ENCODE measurements at places on chromosomes 11 and 22. TPM values are rescaled to one million over a fixed set of nuclear protein-coding genes. Genes with fewer than 3 reads are reported as not detected.

The OR51I1 gene
- total RNA-seq = not detected

The TBX1 gene
- total RNA-seq = 0.09 TPM

The SAA2 gene
- not detected for total RNA-seq

The LRRC75B gene
- 4.7 TPM for total RNA-seq

GRCh38 chr11:83257761-83258168 lies 28.4 kb downstream of the CCDC90B start:
- H3K27me3 ChIP-seq = no peaks in the 10 kb centered on the region
- H3K4me3 ChIP-seq = no peak overlapping the region
- H3K27ac ChIP-seq = no peak overlapping the region
- H3K36me3 ChIP-seq = peaks cover 15% of the 10 kb centered on the region

DNA sequence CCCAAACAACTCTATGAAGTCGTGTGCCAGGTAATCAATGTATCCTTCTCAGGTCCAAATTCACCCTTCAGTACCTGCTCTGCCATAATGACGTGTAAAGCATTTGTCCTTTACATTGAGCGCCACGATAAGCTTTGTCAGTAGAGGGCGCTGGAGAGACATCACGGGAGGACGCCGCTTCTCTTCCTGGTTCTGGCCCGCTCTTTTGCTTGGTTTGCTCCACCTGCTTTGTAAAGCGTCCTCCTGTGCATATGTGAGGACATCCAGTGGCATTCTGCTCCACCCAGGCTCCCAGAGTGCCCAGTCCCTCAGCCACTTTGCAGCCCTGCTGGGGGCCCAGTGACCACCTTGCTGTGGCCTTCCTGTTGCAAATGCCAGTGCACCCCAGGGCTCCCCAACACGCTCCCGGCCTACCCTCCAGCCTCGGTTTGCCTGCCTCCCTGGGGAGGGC lies 61.1 kb downstream of the WT1 start:
- H3K27ac ChIP-seq = no peak overlapping the region
- no peaks in the 10 kb centered on the region for H3K36me3 ChIP-seq

DNA sequence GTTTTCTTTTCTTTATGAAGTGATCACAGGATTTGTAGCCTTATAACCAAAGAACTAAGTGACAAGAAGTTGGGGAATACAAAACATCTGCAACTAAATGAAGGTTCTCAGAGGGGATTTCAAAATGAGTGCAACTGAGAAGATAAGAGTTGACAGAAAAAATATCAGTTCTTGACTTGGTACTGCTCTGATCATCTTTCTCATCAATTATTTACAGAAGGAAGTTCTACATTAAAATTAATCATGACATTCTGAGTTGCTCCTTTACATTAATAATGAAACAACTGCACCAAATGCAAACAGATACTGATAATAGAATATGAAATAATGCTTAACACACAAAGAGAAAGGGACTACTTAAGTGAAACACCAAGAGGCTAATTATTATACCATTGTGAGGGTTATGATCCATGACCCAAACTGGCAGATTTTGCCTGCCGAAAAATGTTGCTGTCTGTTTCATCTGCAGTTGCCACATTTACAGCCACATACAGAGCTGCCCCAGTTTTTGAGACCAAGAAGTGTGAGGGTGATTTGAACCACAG lies 561.9 kb upstream of the ANO5 start:
- no peaks in the 10 kb centered on the region for H3K36me3 ChIP-seq
- DNase-seq = no peak
- no peaks in the 10 kb centered on the region for H3K27me3 ChIP-seq
- H3K4me1 ChIP-seq = no peaks in the 10 kb centered on the region
- H3K27ac ChIP-seq = no peak overlapping the region

DNA sequence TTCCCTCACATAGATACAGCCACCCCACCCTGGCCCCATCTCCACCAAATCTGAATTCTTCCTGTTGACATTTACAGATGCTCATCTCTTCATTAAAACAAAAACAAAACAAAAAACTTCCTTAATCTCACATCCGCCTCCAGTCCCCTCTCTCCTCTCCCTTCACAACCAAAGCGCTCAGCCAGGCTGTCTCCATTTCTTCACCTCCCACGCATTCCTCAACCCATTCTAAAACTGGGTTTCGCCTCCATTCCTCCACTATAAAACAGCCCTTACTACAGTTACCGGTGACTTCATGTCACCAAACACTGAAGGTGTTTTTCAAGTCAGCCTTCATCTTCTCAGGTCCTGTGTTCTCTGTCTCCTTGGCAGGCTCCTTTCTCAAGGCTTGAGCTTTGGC lies 9.6 kb downstream of the BACE1-AS start:
- no peaks in the 10 kb centered on the region for H3K36me3 ChIP-seq
- peaks cover 4% of the 10 kb centered on the region for H3K4me1 ChIP-seq
- H3K4me3 ChIP-seq = no peak overlapping the region
- H3K27me3 ChIP-seq = no peaks in the 10 kb centered on the region
- DNase-seq = no peak

DNA sequence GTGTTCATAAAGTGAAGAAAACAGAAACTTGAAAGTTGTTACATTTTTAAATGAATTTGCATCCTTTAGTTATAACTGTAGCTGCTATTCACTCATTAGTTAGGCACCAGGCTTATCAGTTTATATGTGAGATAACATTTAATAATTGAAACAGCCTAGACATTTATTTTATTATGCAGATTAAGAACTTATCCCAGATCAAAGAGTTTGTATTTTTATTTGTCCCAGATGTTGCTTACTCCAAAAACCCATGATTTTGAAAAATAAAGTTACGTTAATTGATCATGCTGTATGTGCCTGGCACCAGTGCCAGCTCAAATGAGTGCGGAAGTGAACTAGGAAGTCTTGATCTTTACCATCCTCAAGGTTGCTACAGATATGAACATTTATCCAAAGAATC lies 172.7 kb upstream of the CARD18 start:
- no peaks in the 10 kb centered on the region for H3K27me3 ChIP-seq
- H3K4me3 ChIP-seq = no peak overlapping the region
- no peaks in the 10 kb centered on the region for H3K4me1 ChIP-seq
- no peak overlapping the region for H3K27ac ChIP-seq
- no peaks in the 10 kb centered on the region for H3K36me3 ChIP-seq

DNA sequence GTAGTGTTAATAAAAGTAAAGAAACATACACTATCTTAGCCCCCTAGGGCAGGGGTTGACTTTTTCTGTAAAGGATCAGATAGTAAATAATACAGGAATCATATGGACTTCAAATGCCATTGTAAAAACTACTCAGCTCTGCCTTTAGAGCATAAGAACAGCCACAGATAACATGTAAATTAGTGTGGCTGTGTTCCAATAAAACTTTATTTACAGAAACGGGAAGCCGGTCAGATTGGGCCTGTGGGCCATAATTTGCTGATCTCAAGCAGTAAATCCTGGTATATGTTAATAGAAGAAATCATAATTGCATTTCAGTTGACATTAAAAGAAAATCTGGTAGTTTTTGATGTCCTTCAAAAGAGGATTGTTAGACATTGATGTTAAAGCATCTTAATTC lies 76.5 kb downstream of the ZC3H12C start:
- peaks cover 12% of the 10 kb centered on the region for H3K4me1 ChIP-seq
- no peak overlapping the region for H3K27ac ChIP-seq
- H3K27me3 ChIP-seq = peaks cover 19% of the 10 kb centered on the region
- no peak overlapping the region for H3K4me3 ChIP-seq
- peaks cover 19% of the 10 kb centered on the region for H3K36me3 ChIP-seq

GRCh38 chr11:108803776-108804175 lies 138.9 kb downstream of the DDX10 start:
- no peak for DNase-seq
- H3K4me1 ChIP-seq = peaks cover 3% of the 10 kb centered on the region
- H3K4me3 ChIP-seq = no peak overlapping the region
- peaks cover 3% of the 10 kb centered on the region for H3K36me3 ChIP-seq

Data from activated T-helper 2 cell treated with anti-CD3 and anti-CD28 coated beads, Interferon-gamma antibody, Interleukin-2, Interleukin-4, amounts not matched to agents 10 μg/mL and 5 μg/mL and 100 μg/mL, durations not matched to agents 14 hours and 24 hours and 36 hours (primary cell).